Left lobe of liver (tissue), 2 donors: ENCODE measurements at places on chromosomes 5 and 9. TPM values are rescaled to one million over a fixed set of nuclear protein-coding genes. Genes with fewer than 3 reads are reported as not detected.
A peak's percentile ranks its signal among the peaks of the same experiment; 100 is the strongest.

- DNase-seq: no peak
These were observed 123.7 kb upstream of the ANKRD55 start for GRCh38 chr5:56356836-56357160.

DNA sequence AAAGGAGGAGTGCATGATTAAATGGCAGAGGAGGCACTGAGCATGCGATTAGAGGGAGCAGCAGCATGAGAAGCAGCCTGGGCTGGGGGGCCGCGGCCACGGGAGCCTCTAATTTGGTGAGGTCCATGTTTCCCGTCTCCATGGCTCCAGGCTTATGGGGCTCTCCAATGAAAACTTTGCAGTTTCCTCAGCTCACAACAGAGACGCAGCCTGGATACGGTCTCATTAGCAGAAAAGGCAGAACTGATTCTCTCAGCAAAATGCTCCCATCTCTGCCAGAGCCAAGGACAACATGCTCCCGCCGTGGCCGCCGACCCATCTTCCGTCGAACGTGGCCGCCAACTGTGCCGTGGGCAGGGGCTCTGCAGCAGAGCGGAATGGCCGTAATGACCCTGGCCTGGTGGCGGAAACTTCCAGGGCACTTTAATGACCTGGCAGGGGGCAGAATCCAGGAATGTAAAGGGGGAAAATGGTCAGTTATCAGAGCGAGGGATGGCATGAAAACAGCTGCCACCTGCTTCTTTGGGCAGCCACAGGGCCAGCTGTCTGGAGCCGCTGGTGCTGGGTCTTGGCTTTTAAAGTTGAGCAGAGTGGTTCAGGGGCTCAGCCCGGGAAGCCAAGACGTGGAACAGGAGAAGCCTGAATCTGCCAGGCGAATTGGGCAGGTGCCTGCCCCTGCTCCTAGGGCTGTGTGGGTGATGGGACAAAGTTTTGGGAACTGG is 76.5 kb downstream of the COL5A1 start:
- no peak for DNase-seq

- no peak for DNase-seq
These were observed 13.4 kb downstream of the SLC28A3 start for GRCh38 chr9:84327184-84327583.

GRCh38 chr9:19922476-19923118 is 133.8 kb upstream of the SLC24A2 start:
- DNase-seq: no peak

DNA sequence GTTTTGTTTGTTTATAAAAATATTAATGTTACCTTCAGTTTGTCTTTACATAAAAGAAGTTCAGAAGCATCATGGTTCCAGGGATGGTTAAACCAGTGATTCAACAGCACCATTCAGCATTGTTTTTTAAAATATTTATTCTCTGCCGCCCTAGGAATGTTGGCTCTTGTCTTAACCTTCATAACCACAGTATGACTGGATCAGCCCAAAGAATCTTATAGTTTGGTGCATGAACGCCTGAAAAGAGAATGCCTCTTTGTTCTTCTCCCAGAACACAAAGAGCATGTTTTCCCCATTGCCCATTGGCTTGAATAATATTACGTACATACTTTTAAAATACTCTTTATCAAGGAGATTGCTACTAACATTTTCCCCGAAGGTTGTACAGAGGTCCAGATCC is 413.4 kb downstream of the ANXA1 start:
- DNase-seq: no peak

DNA sequence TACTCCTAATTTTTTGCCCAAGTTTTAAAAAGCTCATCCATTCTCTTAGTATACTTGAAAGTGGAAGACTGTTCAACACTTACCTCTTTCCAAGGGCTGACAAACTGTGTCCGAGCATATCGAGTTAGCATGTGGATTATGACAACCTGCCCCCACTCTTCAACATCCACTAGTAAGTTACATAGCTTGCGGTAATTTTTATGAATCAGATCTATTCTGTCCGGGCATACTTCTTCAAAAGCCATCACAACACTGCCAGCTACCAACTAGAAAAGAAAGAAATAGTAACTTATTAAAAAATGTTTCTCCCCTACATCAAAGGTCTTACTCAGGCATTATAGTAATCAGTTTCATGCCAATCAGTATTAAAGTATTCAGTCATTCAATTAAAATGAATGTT is 78.5 kb downstream of the AP3B1 start:
- DNase-seq: no peak

GRCh38 chr9:124381170-124381945 is 33.9 kb downstream of the PSMB7 start:
- DNase-seq: no peak

- DNase-seq: no peak
These were observed 3.0 kb downstream of the FRRS1L start for GRCh38 chr9:109164042-109164441.

DNA sequence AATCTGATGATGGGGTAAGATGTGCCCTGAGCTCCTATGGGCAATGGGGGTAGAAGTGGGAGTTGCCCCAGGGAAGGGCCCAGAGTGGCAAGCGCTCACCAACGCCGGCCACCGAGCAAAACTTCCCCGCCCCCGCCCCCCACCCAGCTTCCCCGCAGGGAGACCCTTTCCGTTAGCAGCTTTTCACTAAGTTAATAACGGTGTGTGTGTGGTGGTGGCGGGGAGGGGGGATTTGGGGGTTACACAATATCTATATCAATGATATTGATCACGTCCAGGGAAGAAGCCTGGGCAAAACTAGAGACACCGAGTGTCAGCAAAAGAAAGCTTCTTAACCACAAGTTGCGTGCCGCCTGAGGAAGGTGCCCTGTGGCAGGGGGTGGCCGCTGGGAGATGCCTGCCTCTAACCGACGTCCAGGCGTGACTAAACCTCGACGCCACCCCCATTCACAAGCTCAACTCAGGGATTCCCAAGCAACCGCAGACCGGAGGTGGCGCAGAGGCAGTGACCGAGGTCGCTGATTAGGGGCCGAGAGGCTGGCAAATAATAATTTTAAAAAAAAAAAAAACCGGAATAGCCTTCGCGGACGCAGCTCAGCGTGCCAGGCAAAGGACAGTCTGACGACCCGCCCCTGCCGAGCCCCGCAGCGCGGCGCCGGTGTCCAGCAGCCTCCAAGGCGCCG is 222.6 kb downstream of the MEF2C start:
- no peak for DNase-seq

DNA sequence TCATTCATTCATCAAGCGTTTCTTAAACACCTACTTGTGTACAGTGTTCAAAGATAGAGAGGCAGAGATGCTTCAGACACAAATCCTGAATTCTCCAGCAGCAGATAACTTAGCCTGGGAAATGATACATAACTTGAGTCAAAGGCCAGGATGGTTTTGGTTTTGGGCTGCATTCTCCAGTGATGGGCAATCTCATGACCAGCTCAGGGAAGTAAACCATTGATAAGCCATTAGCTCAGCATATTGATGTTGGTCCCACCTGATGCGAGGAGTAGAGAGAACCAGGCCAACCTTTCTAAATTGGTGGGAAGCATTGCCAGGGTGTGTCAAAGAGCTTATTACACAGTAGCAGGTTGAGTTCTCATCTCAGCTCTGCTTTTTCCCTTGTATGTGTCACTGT is 53.0 kb downstream of the SH3RF2 start:
- DNase-seq: no peak

DNA sequence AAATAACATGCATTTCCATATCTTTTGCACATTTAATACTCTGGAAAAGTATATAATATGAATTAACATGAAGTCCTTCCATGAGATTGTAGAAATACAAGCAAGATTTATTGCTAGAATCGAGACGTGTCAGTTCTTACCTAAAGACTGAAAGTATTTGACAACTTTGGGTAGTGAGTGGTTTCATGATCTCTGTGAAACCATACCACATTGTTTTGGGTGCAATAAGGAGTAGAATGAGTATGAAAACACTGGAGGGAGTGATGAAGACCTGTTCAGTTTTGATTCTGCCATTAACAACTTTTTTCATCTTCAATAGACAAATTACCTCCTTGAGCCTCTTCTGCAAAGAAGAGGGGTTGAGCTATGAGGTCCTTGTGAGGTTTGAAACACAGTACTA is 133.7 kb downstream of the NUDT12 start:
- DNase-seq: no peak

DNA sequence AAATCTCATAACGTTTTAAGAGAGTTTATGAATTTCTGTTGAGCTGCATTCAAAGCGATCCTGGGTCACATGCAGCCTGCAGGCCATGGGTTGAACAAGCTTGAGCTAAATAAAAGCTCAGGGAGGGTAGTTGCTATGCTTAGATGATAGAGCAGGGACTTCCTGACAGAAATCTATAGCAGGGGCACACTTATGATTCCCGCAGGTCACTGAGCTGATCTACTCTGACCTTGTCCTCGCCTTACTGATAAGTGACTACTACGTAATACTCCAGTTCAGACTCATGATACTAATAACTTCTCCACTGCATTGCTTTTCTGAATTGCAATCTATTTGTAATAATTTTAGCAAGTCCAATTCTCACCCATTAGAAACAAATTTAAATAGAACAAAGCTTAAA is 90.9 kb downstream of the NFIB start:
- DNase-seq: no peak

- DNase-seq: no peak
These were observed 116.0 kb downstream of the VAV2 start for GRCh38 chr9:133876144-133876543.

DNA sequence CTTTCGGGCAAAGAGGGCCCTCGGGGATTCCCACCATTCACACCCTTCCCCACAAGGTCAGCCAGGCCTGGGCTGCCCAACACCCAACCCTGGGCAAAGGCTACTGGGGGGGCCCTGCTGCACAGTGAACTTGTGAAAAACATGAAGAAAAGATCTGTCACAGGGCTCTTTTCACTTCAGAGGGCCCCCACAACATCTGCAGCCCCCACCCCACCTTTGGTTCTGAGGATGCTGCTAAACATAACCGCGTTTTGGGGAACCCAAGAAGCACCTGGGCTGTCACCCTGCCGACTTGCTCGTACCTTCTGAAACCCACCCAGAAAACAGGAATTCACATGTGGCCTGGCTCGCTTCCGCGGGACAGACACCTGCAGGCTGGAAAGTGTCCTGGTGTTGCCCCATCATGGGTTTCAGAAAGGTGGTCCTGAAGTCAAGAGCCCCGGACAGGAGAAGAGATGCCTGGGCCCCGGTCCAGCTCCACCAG is 29.3 kb downstream of the B4GALT1 start:
- DNase-seq: peak; percentile 43

GRCh38 chr9:107087222-107087621 is 195.9 kb upstream of the RAD23B start:
- no peak for DNase-seq

GRCh38 chr9:127493592-127494303 is 42.4 kb downstream of the LRSAM1 start:
- DNase-seq: no peak

DNA sequence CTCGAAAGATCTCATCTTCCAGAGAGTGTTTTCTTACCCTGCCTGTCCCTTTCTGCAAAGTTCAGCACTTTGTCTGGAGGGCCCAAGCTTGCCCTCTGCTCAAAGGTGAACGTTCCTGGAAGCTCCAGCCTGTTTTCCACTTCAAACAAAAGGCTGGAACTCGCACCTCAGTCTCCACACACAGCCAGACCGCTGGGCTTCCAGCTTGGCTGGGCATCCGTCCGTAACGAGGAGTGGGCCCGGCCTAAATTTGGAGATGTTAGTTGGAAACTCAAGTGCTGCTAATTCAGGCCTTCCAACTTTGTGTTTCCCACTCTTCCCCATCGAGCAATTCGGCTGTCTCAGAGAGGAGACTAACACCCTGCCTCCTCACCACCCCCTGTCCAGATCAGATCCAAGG is 35.1 kb downstream of the FGF18 start:
- no peak for DNase-seq

DNA sequence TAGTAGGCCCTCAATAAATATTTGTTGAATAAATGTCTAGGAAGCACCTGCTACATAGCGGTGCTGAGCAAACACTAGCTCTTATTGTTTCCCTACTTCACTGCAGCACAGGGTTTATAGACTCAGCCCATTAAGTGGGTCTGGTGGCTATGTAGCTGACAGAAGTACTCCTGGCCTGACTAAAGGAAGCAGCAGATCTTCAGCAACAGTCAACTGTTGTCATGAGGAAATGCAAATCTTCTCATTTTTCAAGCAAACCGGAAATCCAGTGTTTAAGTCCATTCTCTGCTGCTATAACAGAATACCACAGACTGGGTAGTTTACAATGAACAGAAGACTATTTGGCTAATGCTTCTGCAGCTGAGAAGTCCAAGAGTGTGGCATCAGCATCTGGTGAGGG is 2.8 kb upstream of the TEX10 start:
- no peak for DNase-seq

DNA sequence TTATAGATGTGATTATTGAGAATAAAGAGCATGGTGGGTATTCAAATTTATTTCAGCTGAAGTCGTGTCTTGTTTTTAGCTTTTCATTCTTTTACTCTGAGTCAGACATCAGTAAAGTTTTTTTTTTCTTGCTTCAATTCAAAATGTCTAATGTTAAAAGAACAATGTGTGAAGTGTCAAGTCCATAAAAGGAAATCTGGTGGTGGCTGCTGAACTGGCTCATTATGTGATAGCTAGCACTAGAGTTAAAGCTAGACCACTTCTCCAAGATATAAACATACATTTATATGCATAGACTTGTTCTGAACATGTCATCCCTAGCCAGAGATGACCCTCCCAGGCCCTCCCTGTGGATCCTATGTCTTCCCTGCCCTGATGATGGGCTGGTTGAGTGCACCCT is 338.3 kb downstream of the RAB3C start:
- DNase-seq: no peak

DNA sequence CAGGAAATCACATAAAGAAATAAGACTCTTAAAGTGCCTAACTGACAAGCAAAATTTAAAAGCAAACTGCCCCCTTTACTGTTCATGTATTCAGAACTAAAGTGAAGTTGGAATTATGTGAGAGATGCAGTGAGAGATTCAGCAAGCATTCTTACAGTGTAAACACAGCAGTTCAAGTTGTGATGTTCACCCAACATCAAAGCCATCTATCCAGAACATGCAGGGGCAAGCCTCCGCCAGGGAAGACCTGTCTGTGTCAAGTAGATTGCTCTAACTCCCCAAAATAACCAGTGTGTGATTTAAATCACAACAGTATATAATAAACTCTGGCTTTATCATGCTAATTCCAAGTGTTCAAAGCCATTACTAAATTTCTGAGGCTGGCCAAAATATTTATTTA is 233.3 kb downstream of the BNC2 start:
- no peak for DNase-seq

DNA sequence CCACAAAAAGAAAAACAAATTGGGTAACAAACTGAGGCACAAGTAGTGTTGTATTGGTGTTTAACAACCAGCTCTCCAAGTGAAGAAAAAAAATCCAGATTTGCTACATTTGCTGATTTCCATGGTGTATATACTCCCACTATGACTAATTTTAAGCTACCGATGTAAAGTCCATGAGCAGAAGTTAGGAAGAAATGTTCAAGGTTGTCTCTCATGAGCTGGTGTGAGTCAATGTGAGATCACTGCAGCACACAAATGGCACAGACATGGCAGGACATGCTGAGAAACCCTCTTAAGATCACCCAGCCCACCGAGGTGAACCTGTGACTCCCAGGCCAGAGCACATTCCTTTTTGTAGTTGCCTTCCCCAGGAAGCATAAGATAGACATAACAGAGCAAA is 36.2 kb downstream of the SLC44A1 start:
- no peak for DNase-seq

Gene ZNF883
- 0.08 TPM for total RNA-seq

Gene TSLP
- total RNA-seq: 1.5 TPM

Gene SH3PXD2B
- total RNA-seq: 3.8 TPM

Gene MOB3B
- 0.91 TPM for total RNA-seq

Gene KLF4
- 2.9 TPM for total RNA-seq

Gene WNK2
- total RNA-seq: 3.7 TPM

Gene MARVELD2
- total RNA-seq: 29.7 TPM

Gene ZNF622
- 15.6 TPM for total RNA-seq

Gene PCDHGB4
- 2.2 TPM for total RNA-seq

Gene FOXD4
- not detected for total RNA-seq

Gene PRDM9
- 0.08 TPM for total RNA-seq

Gene NFIL3
- 12.0 TPM for total RNA-seq
